ENCODE measurements at places on chromosomes 2 and 18.

GRCh38 chr2:179255129-179255528 lies 9.5 kb downstream of the SESTD1 start:
- DNase-seq, result no peak

- DNase-seq, result no peak
Observed at GRCh38 chr2:23536326-23536725, 151.3 kb downstream of the KLHL29 start.

GRCh38 chr18:36516726-36517125 lies 219.2 kb downstream of the FHOD3 start:
- no peak for DNase-seq

DNA sequence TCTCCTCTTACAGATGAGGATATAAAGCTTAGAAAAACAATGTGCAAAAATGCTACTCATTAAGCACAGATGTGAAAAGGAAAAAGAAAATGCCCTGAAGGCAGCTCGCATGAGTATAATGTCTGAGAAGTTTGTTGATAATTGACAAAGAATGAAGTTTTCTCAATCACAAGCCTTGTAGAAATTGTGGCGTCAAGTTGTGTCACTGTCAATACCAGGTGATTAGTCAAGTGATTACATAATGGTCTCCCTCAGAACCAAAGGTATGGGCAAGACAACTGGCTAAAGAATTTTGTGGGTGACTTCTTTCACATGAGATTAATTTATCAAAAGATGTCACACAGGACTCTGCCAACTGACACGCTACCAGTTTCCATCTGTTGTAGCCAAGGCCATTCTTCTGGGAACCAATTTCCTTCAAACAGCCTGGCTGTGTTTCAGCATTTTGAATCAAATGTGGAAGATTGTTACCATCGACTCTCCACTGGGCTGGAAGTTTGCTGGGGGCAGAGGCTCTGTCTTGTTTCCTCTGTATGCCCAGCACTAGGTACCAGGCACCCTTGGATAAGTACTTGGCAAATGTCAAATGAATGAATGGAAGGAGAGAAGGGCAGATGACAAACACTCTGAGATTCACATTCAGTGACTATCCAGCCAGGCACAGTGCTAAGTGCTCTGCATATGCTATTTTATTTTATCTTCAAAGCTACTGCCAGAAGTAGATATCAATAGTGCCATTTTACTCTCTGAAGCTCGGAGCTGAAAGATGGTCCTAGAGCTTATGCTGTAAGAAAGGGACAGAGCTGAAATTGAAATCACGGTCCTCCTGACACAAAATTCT lies 5.9 kb upstream of the FN1 start:
- DNase-seq, result no peak

- DNase-seq, result no peak
Observed at GRCh38 chr2:100747996-100748615, 71.8 kb upstream of the NPAS2 start.

- no peak for DNase-seq
Observed at GRCh38 chr2:100786297-100786658, 33.7 kb upstream of the NPAS2 start.

- no peak for DNase-seq
Observed at GRCh38 chr2:215052810-215053209, 85.6 kb downstream of the ABCA12 start.

GRCh38 chr2:28429636-28430376 lies 37.1 kb downstream of the FOSL2 start:
- DNase-seq, result no peak

GRCh38 chr2:28052691-28053090 lies 162.2 kb downstream of the BABAM2 start:
- no peak for DNase-seq

DNA sequence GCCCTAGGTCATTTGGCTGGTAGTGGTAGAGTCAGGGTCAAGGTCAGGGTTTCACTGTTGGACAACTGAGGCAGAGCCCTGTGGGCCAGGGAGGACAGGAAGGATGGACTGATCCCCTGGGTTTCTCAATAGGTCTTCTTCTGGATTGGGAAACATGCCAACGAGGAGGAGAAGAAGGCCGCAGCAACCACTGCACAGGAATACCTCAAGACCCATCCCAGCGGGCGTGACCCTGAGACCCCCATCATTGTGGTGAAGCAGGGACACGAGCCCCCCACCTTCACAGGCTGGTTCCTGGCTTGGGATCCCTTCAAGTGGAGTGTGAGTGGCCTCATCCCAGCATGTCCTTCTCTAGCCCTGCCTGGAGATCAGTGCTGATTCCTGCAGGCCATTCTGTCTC lies 18.1 kb downstream of the VIL1 start:
- DNase-seq, result no peak

GRCh38 chr18:24584813-24585212 lies 124.4 kb downstream of the HRH4 start:
- DNase-seq, result no peak

- no peak for DNase-seq
Observed at GRCh38 chr2:112688086-112688880, 32.5 kb upstream of the NT5DC4 start.

DNA sequence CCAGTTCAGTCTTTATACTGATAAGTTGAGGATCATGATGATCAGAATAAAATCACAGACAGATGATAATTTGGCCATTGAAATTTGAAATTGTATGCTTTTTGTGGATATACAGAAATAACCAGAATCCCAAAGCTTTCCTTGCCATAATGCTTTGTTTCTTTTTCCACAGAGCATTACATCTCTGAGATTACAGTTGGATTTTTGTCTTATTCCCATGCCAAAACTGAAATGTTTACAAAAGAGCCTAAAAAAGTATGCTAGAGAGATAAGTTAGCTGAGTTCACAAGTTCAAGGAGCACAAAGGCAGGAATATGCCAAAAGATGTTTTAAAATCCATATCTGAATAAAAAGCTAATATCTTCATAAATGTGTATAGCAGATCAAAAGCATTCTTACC lies 321.3 kb downstream of the PID1 start:
- no peak for DNase-seq

DNA sequence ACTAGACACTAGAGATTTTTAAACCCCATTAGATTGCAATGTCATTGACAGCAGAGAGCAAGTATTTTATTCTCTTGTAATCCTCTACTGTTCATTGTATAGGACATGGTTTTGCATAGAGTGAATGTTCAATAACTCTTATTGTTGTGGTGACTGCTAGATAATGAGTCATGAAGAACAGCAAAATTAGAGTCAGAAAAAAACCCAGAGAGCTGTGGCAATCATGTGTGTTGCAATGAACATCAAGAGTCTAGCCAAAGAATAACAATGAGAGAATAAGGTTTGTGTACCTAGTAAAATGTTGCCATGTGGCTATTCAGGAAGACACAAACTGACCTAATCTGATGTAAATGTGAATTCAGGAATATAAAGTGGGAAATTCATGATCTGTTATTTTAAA lies 684.0 kb downstream of the DSC3 start:
- no peak for DNase-seq

DNA sequence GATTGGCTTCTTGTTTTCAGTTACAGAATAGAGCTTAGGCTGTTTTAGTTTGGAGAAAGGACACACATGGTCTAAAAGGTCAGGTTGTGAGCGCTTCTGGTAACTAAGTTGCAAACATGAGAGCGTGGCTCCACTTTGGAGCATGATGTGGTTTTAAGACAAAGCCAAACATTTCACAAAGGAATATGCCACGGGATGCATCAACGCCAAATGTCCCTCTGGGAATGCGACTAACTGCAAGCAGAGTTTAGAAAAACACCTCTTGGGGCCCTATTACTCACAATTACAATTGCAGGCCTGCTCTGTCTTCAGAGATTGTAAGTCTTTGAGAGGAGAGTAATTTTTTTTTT lies 25.4 kb downstream of the MYO7B start:
- DNase-seq, result no peak

- no peak for DNase-seq
Observed at GRCh38 chr2:46489423-46490174, 10.2 kb downstream of the TMEM247 start.

GRCh38 chr18:21452796-21453510 lies 147.6 kb downstream of the ESCO1 start:
- no peak for DNase-seq

DNA sequence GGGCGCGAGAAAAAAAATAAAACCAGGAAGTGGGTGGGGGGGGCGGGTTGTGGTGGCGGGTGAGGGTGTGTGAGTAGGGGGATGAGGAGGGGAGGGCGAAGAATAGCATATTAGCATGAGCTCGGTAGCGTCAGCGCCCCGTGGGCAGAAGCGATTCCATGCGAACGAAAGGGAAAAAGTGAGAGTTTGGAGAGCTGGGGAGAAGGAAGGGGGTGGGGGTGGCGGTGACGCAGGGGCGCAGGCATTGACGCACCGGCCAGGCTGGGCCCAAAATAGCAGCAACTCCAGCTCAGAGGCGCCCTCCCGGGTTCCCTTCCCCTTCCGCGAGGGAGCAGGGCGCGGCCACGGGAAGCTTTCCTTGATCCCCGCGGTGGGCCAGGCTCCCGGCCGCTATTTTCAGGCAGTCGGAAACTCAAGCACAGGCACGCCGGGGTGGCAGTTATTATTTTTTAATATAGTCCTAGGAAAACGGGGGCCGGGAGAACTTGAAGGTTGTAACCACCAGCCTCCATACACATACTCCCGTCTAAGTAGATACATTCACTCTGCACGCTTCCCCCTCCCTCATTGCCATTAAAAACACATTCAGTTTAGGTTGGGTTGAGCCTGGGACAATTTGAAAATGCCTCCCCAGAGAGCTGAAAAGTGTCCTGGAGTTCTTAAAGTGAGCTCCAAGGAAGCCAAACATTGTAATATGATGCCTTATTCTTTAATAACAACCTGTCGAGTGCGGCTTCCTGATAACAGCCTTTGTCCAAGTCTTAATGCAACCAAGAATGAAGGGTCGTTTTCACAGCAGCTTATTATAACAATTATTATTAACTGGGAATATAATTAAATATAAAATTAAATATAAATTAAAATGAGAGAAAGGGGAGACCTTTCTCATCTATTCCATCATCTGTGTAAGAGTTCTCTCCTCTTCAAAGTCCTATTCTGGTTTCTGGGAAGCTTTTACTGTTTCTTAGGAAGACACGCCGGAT lies 2.3 kb upstream of the NR4A2 start:
- DNase-seq, result peak; percentile 92

DNA sequence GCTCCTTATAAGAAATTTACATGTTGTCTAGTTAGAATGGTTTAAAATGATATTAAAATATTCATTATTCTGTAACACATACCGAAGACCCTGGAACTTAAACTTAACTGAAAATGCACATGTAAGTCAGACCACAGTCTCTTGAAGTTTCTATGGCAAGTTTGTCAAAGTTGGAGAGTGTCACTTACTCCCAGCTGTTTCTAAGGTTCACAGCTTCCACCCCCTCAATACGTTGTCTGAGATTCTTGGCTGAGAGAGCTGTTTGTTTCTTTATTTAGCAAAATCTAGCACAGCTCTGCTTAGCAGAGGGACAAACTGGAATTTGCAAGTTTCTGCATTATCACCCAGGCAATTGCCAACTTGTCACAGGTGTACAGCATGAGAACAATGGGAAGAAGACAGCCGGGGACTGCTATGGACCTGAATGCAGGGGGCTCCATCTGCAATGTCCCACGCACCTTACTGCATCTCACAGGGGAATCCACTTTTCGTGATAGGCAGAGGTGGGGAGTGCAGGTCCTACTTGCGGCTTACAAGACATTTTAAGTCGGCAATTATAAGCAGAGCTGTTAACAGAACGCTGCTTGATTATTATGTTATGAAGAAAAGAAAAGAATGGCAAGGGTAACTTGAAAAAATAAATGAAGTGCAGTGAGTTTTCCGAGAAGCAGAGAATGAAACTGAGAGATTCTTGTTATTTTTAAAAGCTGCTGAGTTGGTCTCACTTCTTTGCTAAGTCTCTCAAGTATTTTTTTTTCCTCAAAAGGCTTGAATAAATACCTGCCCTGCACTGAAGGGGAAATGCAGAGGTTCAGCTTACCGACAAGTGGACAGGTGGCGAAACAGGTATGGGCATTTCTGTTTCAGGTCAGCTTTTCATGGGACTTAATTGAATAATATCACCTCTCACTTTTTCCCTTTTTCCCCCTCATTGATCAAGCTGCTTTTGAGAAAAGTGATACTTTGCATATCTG lies 1072.1 kb upstream of the FANCL start:
- no peak for DNase-seq

GRCh38 chr2:114651933-114652332 lies 209.5 kb downstream of the DPP10 start:
- DNase-seq, result no peak

DNA sequence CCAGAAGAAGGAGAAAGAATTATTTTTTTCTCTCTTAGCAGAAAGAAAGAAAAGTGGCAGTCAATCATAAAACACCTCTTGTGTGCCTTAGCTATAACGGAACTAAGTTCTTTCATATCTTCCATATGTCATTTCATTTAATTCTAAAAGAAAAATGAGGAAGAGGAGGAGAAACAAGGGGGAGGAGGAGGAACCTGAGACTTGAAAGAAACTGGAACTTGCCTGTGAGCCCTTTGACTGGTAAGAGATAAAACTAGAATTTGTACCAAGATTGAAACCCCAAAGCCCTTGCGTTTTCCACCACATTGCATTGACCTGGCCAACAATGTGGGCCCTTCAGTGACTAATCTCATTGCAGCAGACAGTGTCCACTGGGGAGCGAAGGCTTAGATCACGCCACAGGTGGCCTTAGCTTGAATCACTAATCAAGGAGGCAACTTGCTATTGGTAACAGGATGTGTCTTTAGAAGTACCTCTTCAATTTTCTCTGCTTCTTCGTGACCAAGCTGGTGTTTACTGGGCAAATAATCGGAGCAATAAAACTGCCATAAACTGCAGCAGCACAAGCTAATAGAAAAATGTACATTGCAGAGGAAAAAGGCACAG lies 307.9 kb downstream of the CLIP4 start:
- DNase-seq, result no peak

GRCh38 chr2:74515271-74515980 lies 1.2 kb downstream of the TLX2 start:
- DNase-seq, result no peak

GRCh38 chr2:73931531-73932500 lies 5.1 kb downstream of the DGUOK start:
- DNase-seq, result peak; percentile 19

DNA sequence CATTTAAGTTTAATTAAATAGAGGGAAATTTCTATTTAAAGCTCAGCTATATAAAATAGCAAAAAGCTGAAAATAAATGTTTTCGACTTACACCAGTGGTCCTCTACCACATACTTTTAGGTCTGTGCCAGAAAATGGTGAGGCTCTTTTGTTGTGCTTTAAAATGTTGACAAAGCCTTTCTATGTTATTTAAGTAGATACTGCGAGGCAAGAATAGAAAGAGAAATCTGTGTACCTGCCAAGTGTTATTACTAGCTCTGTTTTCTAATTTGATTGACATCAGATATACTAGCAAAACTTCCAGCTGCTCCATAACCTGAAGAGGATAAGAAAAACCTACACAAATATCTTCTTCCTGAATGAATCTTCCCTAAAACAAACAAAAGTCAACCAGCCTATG lies 53.6 kb downstream of the LPIN2 start:
- no peak for DNase-seq

DNA sequence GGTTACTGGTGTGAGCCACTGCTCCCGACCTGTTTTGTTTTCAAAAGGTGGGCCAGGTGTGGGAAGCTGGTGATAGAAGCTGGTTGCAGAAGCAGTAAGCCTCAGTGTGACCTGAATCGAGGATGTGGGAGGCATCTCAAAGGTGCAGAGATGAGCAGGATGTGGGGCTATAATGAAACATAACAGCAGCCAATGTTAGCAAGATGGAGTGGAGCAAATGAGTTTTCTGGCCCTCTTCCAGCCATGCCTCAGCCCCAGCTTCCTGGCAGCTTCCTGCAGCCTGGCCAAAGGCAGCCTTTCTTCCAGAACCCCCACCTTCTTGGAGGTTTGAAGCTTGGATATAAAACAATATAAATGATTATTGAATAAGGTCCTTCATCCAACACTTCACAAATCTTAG lies 184.8 kb downstream of the NCK2 start:
- no peak for DNase-seq

GRCh38 chr2:43513796-43514195 lies 82.0 kb downstream of the THADA start:
- DNase-seq, result no peak

Measured in immature natural killer cell (primary cell).